ENCODE measurements at places on chromosomes 11 and 22.

DNA sequence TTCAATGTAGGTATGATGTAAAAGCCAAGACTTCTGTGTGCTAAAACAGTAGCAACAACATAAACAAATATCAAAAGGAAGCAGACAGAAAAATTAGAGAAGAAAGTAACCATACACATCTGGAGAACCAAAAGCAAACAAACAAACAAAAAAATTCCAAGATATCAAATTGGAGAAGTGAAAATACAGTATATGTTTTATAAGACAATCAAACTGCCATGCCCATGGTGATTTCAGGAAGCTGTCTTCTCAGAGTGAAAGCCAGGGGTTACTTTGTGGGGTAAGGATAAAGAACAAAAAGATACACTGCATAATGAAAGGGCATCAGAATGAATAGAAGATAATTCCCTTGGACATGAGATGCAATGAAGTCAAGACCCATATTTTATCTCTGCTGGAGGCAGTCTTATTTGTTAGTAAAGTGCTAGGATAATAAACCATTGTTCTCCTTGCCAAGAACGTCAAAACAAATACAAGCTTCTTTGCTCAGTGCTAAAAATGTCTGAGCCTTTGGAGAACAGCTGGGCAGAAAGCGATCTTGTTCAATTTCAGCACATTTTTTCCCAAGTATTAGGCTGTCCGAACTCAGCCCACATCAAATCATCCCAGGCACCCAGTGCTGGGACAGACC, 38.1 kb upstream of the LDLRAD3 start:
- DNase-seq, result no peak

DNA sequence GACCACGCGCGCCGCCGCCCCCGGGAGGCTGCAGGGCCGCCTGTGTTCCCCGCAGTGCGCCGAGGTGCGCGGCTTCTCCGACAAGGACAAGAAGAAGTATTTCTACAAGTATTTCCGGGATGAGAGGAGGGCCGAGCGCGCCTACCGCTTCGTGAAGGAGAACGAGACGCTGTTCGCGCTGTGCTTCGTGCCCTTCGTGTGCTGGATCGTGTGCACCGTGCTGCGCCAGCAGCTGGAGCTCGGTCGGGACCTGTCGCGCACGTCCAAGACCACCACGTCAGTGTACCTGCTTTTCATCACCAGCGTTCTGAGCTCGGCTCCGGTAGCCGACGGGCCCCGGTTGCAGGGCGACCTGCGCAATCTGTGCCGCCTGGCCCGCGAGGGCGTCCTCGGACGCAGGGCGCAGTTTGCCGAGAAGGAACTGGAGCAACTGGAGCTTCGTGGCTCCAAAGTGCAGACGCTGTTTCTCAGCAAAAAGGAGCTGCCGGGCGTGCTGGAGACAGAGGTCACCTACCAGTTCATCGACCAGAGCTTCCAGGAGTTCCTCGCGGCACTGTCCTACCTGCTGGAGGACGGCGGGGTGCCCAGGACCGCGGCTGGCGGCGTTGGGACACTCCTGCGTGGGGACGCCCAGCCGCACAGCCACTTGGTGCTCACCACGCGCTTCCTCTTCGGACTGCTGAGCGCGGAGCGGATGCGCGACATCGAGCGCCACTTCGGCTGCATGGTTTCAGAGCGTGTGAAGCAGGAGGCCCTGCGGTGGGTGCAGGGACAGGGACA, 2.7 kb downstream of the NLRP6 start:
- DNase-seq, result no peak

DNA sequence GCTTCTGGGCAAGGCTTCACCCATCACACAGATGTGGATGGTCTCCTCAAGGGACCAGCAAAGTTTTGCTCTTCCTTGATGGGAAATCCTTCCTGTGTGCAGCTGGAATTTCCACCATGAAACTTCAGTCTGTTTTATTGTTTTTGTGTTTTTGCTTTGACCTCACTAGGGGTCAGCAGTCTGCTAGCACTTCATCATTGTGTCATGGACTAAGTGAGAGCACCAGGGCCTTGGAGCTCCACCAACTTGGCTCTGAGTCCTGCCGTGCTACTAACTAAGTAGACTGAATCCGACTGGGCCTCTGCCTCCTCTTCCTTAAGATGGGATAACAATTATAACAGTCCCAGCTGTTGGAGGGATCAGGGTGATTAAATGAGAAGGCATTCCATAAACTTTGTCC, 305.8 kb upstream of the NCAM1 start:
- no peak for DNase-seq

GRCh38 chr11:17992916-17993315, 19.9 kb downstream of the SERGEF start:
- DNase-seq, result peak; percentile 76

DNA sequence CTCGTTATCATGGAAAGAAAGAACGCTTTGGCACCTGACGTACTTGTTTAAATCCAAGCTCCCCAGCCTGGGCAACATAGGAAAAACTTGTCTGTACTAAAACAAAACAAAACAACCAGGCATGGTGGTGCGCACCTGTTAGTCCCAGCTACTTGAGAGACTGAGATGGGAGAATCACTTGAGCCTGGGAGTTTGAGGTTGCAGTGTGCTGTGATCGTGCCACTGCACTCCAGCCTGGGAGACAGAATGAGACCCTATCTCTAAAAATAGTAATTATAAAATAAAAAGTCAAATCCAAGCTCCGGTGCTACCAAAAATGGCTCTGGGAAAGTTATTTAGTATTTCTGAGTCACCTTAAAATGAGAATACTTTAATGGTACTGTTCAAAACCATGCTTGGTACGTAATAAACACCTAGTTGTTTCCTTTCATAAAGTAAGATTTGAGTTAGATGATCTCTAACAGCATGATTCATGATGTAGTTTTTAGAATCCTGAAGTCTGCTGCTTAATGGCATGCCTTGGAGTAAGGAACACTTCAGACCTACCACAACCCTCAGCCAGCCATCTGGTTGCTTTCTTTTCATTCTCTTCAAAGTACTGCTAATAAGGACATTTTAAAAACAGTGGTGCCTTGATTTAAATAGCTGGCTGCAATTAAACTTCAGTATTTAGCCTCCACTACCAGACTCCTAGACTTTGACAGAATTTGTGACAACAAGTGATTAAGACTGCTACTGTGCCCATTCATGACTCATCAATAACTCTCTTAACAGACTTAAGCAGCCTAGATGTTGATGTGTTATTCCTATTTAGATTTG, 8.4 kb downstream of the PPME1 start:
- DNase-seq, result peak; percentile 39

GRCh38 chr11:34364102-34364501, 6.3 kb upstream of the ABTB2 start:
- no peak for DNase-seq

GRCh38 chr22:33952776-33953175, 32.5 kb upstream of the LARGE1 start:
- no peak for DNase-seq

- DNase-seq, result no peak
Observed at GRCh38 chr11:6354651-6355485, 34.6 kb upstream of the CAVIN3 start.

GRCh38 chr22:30947173-30947815, 21.3 kb downstream of the MORC2 start:
- peak; percentile 80 for DNase-seq

GRCh38 chr22:18974477-18975180, 38.5 kb upstream of the PRODH start:
- no peak for DNase-seq

- no peak for DNase-seq
Observed at GRCh38 chr22:49566693-49567092, 261.0 kb downstream of the BRD1 start.

DNA sequence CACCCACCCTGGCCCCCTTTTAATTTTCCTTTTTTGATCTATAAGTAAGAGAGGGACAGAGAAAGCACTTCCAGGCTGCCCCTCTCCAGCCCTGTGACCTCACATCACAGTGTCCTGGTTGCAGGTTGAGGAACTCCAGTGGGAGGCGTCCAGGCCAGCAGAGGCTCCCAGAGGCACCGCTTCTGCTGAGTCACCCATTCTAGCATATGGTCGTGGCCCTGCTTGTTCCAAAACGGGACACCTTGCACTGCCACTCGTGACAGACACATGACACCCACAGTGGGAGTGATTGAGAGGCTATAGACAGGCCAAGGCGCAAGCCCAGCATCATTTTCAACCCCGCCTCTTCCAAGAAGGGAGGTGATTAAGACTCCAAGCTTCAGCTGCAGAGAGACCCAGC, 16.0 kb upstream of the TMPRSS4 start:
- no peak for DNase-seq

- DNase-seq, result no peak
Observed at GRCh38 chr22:47572443-47572842, 810.0 kb downstream of the TBC1D22A start.

DNA sequence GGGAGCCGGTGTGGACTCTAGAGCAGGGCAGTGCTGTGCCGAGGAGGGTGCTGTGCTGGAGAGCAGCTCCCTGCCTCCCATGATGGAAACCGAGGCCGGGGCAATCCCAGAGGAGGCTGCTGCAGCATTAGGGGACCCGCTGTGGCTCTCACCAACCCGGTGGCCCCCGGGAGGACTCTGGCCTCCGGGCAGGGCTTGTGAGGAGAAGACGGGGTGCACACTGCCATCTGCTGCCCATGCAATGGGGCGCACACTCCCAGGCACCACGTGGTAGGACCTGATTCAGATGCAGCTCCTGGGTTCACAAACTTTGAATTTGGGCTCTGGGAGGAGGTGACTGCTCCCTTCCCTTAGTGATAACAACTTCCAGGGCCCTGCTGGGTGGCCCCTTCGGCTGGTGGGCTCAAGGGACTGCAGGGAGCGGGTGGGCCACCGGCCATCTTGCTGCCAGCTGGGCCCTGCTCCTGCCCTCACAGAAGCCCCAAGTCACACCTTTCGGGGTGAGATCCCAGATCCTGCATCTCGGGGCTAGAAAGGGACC, 93.8 kb upstream of the FGF3 start:
- DNase-seq, result peak; percentile 10

DNA sequence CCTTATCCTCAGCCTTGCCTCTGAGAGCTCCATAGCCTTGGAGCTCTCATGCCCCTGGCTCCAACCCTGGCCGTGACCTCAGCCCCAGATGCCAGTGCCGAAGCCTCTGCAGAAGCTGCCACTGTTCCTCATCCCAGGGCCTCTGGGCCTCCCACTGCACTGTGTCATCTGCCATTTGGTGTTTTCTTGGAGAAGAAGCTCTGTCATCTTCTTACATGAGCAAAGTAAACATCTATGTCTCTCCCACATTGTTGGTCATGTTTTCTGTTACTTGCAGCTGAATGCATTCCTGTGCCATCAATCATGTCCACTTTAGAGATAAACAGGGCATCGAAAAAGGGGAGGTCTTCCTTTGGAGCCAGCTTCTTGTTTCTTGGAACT, 45.0 kb upstream of the FTH1 start:
- DNase-seq, result peak; percentile 51

DNA sequence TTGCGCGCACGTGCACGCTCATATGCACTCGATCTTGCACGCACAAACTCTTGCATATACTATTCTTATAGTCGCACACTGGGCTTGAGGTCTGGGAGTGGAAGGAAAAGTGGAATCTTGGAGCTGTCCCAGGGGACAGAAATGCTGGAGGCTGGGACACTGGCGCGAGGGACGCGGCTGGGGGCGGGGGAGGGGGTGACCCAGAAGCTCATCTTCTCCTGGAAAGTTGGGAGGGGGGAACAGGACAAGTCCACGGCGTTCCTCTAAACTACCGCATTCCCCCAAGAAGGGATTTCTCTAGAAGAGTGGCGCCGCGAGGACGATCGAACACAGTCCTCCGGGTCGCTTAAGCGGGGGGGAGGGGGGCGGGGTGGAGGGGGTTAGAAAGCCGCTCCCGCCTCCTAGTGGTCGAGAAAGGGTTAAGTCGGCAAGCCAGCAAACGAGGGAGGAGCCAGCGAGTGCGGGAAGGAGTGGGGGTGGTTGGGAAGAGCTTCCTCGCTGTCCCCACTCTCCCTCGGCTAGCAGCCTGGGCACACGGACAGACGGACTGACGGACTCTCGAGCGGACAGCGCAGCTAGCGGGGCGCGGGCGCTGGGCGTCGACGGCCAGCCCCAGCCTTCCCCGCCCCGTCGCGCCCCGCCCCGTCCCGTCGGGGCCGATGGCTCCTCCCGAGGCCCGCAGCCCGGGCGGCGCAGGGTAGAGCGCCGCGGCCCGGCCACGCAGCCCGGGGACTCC, at the start of gene RTN4RL2:
RTN4RL2 (plus strand) TSS at position 507 of the 736 bp plus-strand sequence. CDS start 338 bp downstream, outside the sequence.
- DNase-seq, result no peak

- DNase-seq, result peak; percentile 66
Observed at GRCh38 chr11:3807909-3808860, at the start of gene PGAP2. PGAP2 (plus strand) TSS chr11:3808560; CDS start chr11:3811260, 2,700 bp downstream.

GRCh38 chr11:121575963-121576290, 123.2 kb upstream of the SORL1-AS1 start:
- no peak for DNase-seq

GRCh38 chr11:92180226-92180625, 44.4 kb upstream of the FAT3 start:
- DNase-seq, result no peak

DNA sequence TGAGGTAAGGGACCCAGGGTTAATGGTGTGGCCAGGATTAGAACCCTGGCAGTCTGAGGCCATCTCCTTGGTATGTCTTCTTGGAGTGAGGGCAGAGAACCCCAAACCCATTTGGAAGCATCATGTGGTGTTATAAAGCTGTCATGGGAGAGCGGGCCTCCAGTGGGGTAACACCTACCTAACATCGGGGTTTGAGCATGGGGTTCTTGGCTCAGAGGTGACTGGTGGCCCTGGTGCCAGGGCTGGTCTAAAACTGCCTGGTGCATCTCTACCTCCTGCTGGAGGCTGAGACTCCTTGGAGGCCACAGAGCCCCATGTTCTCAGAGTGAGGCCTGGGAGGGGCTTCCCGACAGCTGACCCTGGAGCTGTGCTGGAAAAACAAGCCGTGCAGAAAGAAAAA, 4.5 kb downstream of the PRDM11 start:
- DNase-seq, result no peak

DNA sequence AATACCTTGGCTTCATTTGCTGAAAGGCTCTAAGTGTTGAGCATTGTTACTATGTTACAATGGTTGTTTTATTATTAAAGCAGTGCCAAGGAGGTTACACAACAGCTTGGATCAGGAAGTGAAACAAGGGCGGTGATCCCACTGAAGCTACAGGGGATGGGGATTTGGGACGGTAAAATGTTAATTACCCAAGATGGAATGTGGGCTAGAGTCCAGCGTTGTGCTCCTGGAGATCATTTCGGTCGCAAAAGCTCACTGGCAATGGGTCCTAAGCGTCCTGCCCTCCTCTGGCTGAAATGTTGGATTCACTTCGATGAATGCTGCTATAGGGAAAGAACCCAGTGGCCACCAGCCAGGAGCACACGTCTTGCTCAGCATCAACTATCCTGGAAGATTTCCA, 48.3 kb downstream of the FAM83F start:
- DNase-seq, result no peak

- DNase-seq, result no peak
Observed at GRCh38 chr11:102473543-102473942, 21.0 kb upstream of the TMEM123 start.

GRCh38 chr11:58600510-58600909, 21.6 kb downstream of the ZFP91 start:
- no peak for DNase-seq

Data from bronchial epithelial cell (primary cell).